ENCODE measurements at places on chromosomes 3 and 15. TPM values are rescaled to one million over a fixed set of nuclear protein-coding genes. Genes with fewer than 3 reads are reported as not detected.

STRIT1 gene
- total RNA-seq: not detected

SLC15A2 gene
- total RNA-seq: under 0.01 TPM

AHSG gene
- not detected for total RNA-seq

WDR93 gene
- not detected for total RNA-seq

ITIH1 gene
- not detected for total RNA-seq

ASB14 gene
- not detected for total RNA-seq

ISLR2 gene
- total RNA-seq: 0.72 TPM

KIF15 gene
- total RNA-seq: 14.7 TPM

ZNF620 gene
- total RNA-seq: 0.44 TPM

CHP1 gene
- total RNA-seq: 137 TPM

CKMT1B gene
- total RNA-seq: not detected

MYH15 gene
- total RNA-seq: 1.3 TPM

KLHL6 gene
- under 0.01 TPM for total RNA-seq

ADAMTSL3 gene
- not detected for total RNA-seq

FAM107A gene
- total RNA-seq: not detected

ARPP19 gene
- 71.8 TPM for total RNA-seq

ECE2 gene
- total RNA-seq: not detected

TRPM7 gene
- 54.3 TPM for total RNA-seq

ROBO2 gene
- 0.66 TPM for total RNA-seq

TUSC2 gene
- 28.3 TPM for total RNA-seq

MKRN3 gene
- total RNA-seq: 3.9 TPM

HIGD2B gene
- not detected for total RNA-seq

LRRC31 gene
- not detected for total RNA-seq

TBC1D5 gene
- total RNA-seq: 58.2 TPM

TRPM1 gene
- total RNA-seq: not detected

NMNAT3 gene
- under 0.01 TPM for total RNA-seq

NR2F2 gene
- total RNA-seq: 20.6 TPM

MNS1 gene
- 1.1 TPM for total RNA-seq

EIF4E3 gene
- total RNA-seq: 1.8 TPM

GABRR3 gene
- total RNA-seq: not detected

KCNMB3 gene
- 0.88 TPM for total RNA-seq

KY gene
- 0.43 TPM for total RNA-seq

RAF1 gene
- total RNA-seq: 102 TPM

RPS27L gene
- 68.4 TPM for total RNA-seq

GP5 gene
- under 0.01 TPM for total RNA-seq

SEMA5B gene
- total RNA-seq: not detected

GATM gene
- 0.29 TPM for total RNA-seq

BNC1 gene
- total RNA-seq: 26.5 TPM

DNAH1 gene
- total RNA-seq: 7.7 TPM

CIB1 gene
- 37.0 TPM for total RNA-seq

MORC1 gene
- total RNA-seq: not detected
